ENCODE measurements at places on chromosomes 1 and 21. TPM values are rescaled to one million over a fixed set of nuclear protein-coding genes. Genes with fewer than 3 reads are reported as not detected.

The MANEAL gene
- 1.0 TPM for total RNA-seq

The ZNF593OS gene
- total RNA-seq, result not detected

The AADACL4 gene
- not detected for total RNA-seq

The LCE1D gene
- total RNA-seq, result not detected

The RSRP1 gene
- total RNA-seq, result 342 TPM

The OR2T29 gene
- total RNA-seq, result not detected

The GSTM1 gene
- 8.5 TPM for total RNA-seq

The CAMK1G gene
- total RNA-seq, result not detected

The AVPR1B gene
- total RNA-seq, result 0.05 TPM

The TCP10L gene
- 0.09 TPM for total RNA-seq

The RXFP4 gene
- total RNA-seq, result 0.19 TPM

The CACHD1 gene
- total RNA-seq, result 7.3 TPM

The KRTAP7-1 gene
- total RNA-seq, result not detected

The LRRC42 gene
- total RNA-seq, result 23.6 TPM

The APCS gene
- total RNA-seq, result not detected

The FAM177B gene
- not detected for total RNA-seq

The PAPPA2 gene
- under 0.01 TPM for total RNA-seq

The KRTAP24-1 gene
- total RNA-seq, result not detected

The HSD3B2 gene
- not detected for total RNA-seq

The CELA2B gene
- not detected for total RNA-seq

The AKR7A3 gene
- 0.14 TPM for total RNA-seq

The FOXD3 gene
- total RNA-seq, result not detected

The ADAMTS4 gene
- total RNA-seq, result 38.9 TPM

Data from dermis blood vessel endothelial cell (primary cell).